ENCODE measurements at places on chromosomes 3 and 15.

- no peaks in the 10 kb centered on the region for H3K4me1 ChIP-seq
- no peaks in the 10 kb centered on the region for H3K36me3 ChIP-seq
- no peaks in the 10 kb centered on the region for H3K27me3 ChIP-seq
- H3K27ac ChIP-seq: no peak overlapping the region
- H3K4me3 ChIP-seq: no peak overlapping the region
- DNase-seq: no peak
These were observed 174.3 kb downstream of the APBA2 start for GRCh38 chr15:29059871-29060640.

- H3K36me3 ChIP-seq: no peaks in the 10 kb centered on the region
- no peak overlapping the region for H3K4me3 ChIP-seq
- H3K4me1 ChIP-seq: no peaks in the 10 kb centered on the region
- H3K27ac ChIP-seq: no peak overlapping the region
- no peak for DNase-seq
These were observed 22.0 kb downstream of the ASTE1 start for GRCh38 chr3:131004603-131005002.

DNA sequence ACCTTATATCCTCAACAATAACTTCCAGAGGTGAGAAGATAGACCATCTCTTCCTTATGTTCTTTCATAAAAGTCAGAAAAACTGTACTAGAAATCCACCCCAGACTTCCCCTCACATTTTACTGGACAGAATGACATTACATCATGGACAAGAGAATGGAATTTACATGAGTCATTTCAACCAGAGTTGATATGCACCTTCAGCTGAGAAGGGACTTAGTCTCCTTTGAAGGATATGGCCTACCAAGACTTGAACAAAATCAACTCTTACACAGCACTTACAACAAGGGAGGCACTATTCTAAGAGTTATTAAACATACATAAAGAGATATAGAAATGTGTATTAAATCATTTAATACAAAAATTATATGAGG lies 380.0 kb upstream of the DPH6 start:
- no peaks in the 10 kb centered on the region for H3K36me3 ChIP-seq
- H3K27me3 ChIP-seq: no peaks in the 10 kb centered on the region
- DNase-seq: no peak
- no peaks in the 10 kb centered on the region for H3K4me1 ChIP-seq

- no peaks in the 10 kb centered on the region for H3K36me3 ChIP-seq
- H3K4me3 ChIP-seq: no peak overlapping the region
- DNase-seq: no peak
- peaks cover 2% of the 10 kb centered on the region for H3K4me1 ChIP-seq
These were observed 8.8 kb upstream of the SH3BP5 start for GRCh38 chr3:15341030-15341726.

DNA sequence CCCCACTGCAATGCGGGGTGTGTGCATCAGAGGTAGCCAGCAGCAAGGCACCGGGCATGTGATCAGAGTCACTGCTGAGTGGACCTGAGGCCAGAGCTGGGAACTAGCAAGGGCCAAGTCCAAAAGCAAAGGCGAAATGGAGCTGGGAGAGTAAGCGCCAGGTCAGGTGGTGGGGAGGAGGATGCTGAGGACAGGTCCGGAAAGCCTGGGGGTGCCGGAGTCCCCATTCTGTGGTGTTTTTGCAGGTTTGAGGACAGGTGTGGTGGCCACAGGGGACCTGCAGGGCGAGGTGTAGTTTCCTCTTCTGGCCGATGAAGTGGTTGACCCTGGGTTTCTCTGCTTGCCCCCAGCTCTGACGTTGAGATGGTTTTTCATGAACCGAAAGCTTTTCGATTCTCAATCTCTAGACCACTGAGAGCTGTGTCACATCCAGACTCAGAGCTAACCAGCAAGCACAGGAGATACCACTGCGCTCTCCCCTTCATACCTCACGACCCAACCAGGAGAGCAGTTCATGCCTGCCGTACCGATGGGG lies 35.0 kb upstream of the HES1 start:
- peaks cover 21% of the 10 kb centered on the region for H3K4me1 ChIP-seq
- peak; percentile 31 for DNase-seq
- no peaks in the 10 kb centered on the region for H3K27me3 ChIP-seq
- H3K36me3 ChIP-seq: no peaks in the 10 kb centered on the region
- H3K4me3 ChIP-seq: no peak overlapping the region
- peak overlapping the region; percentile 69 for H3K27ac ChIP-seq

DNA sequence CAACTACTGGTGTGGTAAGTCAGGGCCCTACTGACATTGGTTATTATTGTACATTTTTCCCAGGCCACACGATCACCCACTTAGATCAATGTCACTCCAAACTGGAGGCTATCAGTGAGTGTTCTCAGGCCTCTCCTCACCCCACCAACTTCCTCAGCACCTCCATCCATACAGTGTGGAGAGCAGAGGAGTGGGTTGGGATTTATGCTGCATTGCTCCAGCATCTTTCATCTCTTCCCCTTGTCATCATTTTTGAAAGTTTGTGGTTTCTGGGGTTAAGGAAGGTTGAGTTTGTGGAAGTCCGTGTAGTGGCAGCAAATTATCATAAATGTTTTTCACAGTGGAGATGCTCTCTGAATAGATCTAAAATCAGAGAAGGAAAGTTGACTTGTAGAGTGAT lies 60.2 kb downstream of the TLNRD1 start:
- H3K4me3 ChIP-seq: no peak overlapping the region
- no peak overlapping the region for H3K27ac ChIP-seq
- no peaks in the 10 kb centered on the region for H3K4me1 ChIP-seq

DNA sequence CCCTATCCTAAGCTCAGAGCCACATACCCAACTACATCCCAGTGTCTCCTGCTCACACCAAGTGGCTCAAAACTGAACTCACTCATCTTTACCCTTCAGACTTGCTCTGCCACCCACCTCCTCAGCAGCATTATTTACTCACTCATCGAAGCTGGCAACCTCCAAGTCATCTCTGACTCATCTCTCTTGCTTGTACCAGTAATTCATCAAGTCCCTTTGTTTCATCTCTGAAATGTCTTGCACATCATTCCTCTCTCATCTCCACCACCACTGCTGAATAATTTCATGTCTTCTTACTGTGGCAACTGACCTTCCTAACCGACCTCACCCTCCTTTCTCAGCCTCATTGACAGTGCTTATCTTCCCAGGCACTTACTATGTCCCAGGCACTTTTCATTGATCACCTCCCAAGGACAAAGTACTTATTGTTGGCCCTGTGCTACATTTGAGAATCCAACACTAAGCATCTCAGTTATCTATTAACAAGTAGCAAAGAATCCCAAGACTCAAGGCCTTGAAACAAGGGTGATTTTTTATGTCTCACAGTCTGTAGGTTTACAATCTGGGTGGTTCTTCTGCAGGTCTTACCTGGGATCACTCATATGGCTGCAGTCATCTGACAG lies 82.0 kb downstream of the MRPL46 start:
- no peaks in the 10 kb centered on the region for H3K27me3 ChIP-seq
- H3K4me1 ChIP-seq: no peaks in the 10 kb centered on the region
- H3K36me3 ChIP-seq: no peaks in the 10 kb centered on the region

DNA sequence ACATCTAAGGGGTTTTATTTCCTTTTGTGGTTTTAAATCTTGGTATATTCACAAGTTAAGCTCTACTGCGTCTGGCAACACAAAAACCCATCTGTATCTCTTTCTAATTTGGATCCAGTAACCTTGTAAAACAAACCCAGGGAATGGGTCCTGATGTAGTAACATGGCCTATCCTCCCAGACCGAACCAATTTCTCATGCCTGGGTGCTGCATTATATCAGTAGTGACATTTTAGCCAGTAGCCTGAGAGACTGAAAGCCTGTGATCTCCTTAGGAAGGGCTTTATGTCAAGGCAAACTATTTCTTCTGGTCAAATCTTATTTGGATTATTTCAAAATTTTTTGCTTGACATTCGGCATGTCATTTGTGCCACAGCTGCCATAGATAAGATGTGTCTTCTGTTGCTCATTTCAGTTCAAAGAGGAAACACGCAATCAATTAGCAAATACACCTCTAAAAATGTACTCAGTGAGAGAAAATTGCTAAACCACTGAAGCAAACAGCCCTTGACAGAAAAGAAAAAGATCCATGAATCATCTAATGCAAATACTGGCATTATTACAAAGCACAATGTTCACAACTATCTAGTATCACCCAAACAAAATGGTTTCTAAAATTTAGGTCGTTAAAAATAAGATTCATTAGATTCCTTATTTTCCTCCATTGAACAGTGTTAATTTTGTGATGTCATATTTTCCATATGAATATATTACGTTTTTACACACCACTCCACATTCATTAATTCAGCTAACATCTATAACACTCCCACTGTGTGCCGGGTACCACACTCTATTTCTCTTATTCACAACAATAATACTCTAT lies 4.0 kb downstream of the NPTN start:
- peak overlapping the region; percentile 97 for H3K27ac ChIP-seq
- peaks cover 84% of the 10 kb centered on the region for H3K4me1 ChIP-seq
- H3K27me3 ChIP-seq: no peaks in the 10 kb centered on the region
- H3K4me3 ChIP-seq: no peak overlapping the region

DNA sequence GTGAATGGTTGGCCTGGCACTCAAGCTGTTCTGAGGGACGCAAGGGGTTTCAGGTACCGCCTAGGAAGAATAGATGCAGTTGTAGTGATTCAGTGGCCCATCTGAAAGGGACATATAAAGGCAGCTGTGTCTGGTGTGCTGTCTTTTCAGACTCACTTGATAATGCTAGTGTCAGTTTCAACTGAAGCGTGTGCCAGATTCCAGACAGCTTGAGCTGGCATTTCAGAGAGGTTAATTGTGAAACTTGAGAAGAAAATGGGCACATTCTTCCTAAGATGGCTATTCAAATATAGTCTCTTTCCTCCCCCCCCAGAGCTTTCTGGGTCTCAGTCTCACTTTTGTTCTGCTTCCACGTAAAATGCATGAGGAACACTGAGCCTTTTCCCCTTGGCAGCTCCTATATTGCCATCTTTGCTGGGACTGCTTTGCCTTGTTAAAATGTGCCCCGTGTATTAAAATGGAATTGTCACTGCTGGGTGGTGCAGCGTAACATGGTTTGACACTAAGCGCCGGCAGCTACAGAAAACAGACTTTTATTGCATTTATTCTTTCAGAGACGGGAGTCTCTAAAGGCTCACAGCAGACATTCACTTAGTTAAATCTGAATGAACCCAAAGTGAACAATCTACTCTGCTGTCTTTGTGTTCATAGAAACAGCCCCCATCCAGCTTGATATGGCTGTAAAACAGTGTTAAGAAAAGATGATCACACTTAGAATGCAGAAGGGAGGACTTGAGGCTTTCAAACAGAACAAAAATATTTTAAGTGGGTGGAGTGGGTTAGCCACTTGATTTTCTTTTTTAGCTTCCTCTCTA lies 478.7 kb downstream of the RBMS3 start:
- H3K27me3 ChIP-seq: no peaks in the 10 kb centered on the region
- H3K27ac ChIP-seq: peak overlapping the region; percentile 44
- no peaks in the 10 kb centered on the region for H3K36me3 ChIP-seq
- DNase-seq: no peak
- no peak overlapping the region for H3K4me3 ChIP-seq

DNA sequence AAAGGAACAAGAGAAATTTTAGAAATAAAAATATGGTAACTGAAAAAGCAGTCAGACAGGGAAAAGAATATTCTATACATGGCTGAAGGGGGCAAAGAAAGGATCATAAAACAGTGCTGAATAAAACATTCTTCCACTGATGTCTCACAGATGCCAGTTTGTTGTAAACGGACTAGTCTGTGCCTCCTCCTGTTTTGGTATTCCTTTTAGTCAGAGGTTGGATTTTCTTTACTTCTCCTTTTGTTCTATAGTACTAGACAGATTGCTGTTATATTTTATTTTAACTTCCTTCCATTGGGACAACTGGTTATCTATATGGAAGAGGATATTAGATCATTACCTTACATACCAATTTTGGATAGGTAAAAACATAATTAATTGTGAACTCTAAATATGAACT lies 16.0 kb upstream of the GNB5 start:
- H3K4me1 ChIP-seq: no peaks in the 10 kb centered on the region
- no peak for DNase-seq
- H3K4me3 ChIP-seq: no peak overlapping the region
- no peak overlapping the region for H3K27ac ChIP-seq

DNA sequence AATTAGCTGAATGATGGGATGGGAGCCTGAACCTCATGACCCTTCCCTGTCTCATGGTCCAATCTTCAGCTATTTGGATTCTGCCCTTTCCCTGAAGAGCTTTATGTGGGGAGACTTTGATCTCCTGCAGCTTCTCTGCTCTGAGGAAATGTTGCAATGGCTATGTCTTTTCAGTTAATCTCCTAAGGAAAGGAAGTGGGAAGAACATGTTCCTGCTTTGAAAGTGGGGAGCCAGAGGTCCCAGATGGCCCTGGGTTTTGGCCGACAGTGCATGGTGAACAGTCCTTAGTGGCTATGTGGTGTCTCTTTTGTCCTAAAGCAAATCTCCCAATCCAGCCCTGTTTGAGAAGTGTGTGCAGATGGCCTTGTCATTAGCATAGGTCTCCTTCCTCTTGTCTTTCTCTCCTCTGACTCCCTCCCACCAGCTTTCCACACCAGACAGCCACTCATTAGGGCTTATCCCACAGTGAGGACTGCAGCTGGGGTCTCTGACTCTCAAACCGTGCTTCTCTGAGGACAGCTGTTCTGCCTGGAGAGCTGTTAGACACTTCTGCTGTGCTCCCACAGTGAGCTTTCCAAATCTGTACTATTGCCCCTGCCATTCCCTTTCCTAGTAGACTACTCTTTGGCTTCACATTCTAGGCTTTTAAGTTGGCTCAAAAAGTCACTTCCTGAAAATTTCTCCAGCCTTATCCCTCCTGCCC lies 365.8 kb upstream of the UMPS start:
- no peaks in the 10 kb centered on the region for H3K36me3 ChIP-seq
- H3K27me3 ChIP-seq: no peaks in the 10 kb centered on the region

GRCh38 chr3:103787879-103788278 lies 1353.1 kb downstream of the ZPLD1 start:
- H3K36me3 ChIP-seq: no peaks in the 10 kb centered on the region
- H3K27ac ChIP-seq: no peak overlapping the region
- H3K27me3 ChIP-seq: no peaks in the 10 kb centered on the region
- no peaks in the 10 kb centered on the region for H3K4me1 ChIP-seq
- H3K4me3 ChIP-seq: no peak overlapping the region

DNA sequence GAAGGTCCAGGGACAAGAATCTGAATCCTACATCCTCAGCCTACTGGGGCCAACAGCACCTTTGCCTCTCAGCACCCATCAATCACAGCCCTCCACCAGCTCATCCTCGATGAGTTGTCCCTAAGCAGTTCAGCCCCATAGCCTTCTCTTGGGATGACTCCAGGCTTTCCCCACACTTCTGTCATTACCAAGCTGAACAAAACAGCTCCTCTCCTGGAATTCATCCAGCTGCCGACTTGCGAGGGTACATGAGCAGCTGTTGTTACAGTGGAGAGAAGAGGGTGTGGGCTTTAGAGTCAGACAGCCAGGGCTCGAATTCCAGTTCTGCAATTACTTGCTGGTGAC lies 69.0 kb upstream of the THBS1 start:
- peak overlapping the region; percentile 41 for H3K27ac ChIP-seq
- no peak overlapping the region for H3K4me3 ChIP-seq
- H3K36me3 ChIP-seq: no peaks in the 10 kb centered on the region
- no peaks in the 10 kb centered on the region for H3K27me3 ChIP-seq
- no peak for DNase-seq
- no peaks in the 10 kb centered on the region for H3K4me1 ChIP-seq

Data from transverse colon (tissue), 4 donors.